ENCODE measurements at places on chromosomes 7 and 10. TPM values are rescaled to one million over a fixed set of nuclear protein-coding genes. Genes with fewer than 3 reads are reported as not detected.

Gene CPA1
- polyA plus RNA-seq, result 0.27 TPM

Gene RASA4B
- polyA plus RNA-seq, result 65.3 TPM

Gene SPDYE2B
- 5.9 TPM for polyA plus RNA-seq

Gene SCART1
- polyA plus RNA-seq, result 2.7 TPM

Gene CHRM2
- 10.5 TPM for polyA plus RNA-seq

Gene ELMO1
- polyA plus RNA-seq, result 86.4 TPM

Measured in spinal cord (tissue), 10 donors.